ENCODE measurements at places on chromosomes 6 and 20. TPM values are rescaled to one million over a fixed set of nuclear protein-coding genes. Genes with fewer than 3 reads are reported as not detected.

RIMS4 gene
- not detected for polyA plus RNA-seq

CST2 gene
- polyA plus RNA-seq = not detected

PTK6 gene
- not detected for polyA plus RNA-seq

NR2E1 gene
- not detected for polyA plus RNA-seq

CLVS2 gene
- not detected for polyA plus RNA-seq

ANKRD66 gene
- not detected for polyA plus RNA-seq

EFCAB8 gene
- not detected for polyA plus RNA-seq

SOX18 gene
- polyA plus RNA-seq = not detected

PKHD1 gene
- polyA plus RNA-seq = not detected

DNA sequence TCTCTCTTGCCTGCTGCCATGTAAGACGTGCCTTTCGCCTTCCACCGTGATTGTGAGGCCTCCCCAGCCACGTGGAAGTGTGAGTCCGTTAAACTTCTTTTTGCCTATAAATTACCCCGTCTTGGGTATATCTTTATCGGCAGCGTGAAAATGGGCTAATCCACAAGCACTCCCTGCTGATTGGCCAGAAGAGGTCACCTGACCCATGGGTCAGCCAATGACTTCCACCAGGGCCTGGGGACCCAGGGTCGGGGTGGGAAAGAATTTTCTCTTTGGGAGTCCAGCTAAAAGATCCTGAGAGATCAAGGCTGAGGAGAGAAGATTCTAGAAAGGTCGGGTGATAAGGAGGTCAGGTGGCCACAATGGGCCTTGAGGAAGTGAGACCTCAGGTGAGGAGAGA, 17.1 kb downstream of the ZBP1 start:
- DNase-seq = no peak

DNA sequence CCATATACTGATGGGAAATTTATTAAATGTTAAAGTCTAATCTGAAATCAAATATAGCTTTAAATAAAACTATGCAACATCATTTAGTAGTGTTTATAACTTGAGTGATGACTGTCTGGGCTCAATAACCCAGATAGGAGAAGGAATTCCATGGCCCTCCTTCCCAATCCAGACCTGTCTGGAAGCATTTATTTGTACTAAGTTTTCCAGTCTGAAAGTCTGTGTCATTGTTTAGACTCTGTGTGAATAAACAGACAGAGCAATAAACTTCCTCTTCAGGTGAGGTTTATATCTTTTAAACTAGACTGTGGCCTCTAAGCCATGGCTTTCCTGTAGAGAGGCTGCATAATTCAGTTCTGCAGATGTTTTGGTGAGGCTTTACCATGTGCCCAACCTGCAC, 176.4 kb downstream of the SOX4 start:
- no peak for DNase-seq

- no peak for DNase-seq
These were observed 18.2 kb downstream of the RNASET2 start for GRCh38 chr6:166938150-166938549.

DNA sequence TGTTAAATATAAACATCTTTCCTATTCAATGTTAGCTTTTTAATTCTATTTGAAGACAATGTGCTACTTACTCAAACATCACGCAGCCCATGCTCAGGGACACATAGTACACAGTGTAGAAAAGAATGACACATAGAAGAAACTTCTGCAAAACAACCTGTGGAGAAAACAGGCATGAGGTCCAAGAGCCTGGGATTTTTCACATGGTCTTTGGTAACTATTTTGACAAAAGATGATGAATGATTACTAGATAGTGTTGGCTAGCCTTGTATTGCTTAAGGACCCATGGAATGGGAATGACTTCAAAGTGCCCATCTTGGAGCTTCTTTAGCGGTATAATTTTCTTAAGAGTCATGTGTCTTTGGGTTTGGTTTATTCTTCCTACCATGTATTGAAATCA, 15.4 kb downstream of the TMEM244 start:
- no peak for DNase-seq

DNA sequence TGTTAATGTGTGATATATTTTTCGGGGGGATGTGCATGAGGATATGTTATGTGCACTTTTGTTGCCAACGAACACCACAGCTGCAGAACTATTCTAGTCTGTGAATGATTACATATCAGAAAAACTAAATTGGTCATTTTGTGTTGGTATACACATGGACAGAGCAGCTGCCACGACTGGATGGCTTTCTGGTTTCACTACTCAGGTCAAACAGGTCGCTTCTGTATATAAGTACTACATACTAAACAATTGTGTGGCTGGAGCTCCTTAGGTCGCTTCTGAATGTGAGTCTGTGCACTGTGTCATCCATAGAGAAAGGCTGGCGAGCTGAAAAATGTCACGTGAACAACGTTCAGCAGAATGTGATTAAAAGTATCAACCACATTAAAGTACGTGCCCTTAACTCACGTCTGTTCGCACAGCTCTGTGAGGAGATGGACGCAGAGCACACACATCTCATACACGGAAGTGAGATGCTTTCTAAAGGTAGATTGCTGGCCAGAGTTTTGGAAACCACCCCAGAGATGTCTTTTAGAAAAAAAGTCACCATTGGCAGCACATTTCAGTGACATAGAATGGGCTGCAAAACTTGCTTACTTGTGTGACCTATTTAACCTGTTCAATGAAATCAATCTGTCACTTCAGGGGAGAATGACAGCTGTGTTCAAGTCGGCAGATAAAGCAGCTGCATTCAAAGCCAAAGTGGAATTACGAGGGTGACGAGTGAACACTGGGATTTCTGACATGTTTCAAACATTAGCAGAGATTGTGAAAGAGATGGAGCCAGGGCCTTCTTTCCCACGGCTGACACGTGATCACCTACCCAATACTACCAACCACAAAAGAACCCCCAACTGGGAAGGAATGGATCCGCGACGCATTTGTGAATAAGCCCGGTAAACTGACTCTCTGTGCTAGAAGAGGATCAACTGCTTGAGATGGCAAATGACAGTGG, 176.6 kb downstream of the PDE10A start:
- no peak for DNase-seq

DNA sequence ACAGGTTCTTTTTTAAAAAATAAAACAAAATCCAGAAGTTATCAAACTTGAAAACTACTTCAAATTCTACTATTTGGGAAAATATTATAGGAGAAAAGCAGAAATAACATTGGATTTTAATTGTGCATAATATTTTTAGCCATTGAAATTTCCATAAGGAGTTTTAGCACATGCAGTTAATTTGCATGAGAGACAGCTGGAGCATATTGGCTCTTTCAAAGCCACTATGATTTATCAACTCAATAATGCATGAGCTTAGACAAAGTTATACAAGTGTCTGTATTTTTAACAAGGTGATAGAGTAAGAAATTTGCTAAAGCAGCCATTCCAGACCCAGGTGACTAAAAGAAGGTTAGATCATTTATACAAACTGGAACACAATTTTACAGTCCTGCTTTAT, 189.0 kb upstream of the TFAP2D start:
- no peak for DNase-seq

GRCh38 chr6:112338166-112338709, 8.9 kb upstream of the RFPL4B start:
- no peak for DNase-seq

- no peak for DNase-seq
These were observed 25.3 kb downstream of the MOCS1 start for GRCh38 chr6:39908838-39909583.

DNA sequence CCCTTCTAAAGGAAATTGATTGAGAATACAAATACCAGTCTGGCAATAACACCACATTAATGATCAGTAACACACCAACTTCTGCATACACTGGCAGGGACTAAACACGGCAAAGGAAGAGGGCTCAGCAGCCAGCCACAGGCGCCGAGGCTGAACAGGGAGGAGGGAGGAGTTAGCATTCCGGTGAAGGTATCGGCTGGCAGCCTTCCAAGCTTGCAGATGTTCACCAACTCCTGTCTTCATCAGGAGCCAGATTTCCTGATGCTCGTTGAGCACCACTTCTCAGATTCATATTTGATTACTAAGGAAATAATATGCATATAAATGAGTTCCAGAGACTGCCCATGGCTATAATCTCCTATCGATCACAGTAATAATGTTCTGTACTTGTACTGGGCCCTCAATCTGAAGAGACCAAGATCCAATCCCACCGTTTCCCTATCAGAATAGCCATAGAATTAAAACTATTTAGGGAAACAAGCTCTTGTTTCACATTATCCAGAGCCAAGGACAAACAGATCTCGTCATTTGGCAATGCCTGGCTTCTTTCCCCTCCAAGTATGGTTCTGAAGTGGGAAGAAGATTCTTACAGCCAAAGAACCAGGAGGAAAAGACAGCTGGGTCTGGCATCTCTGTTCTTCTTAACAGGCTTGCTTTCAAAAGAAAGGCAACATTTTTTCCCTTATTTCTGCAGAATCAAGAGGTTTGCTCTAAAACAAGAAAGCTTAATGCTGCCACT, 42.2 kb downstream of the GFOD1 start:
- no peak for DNase-seq

- DNase-seq = no peak
These were observed 111.8 kb downstream of the MTHFD1L start for GRCh38 chr6:150977281-150977680.

DNA sequence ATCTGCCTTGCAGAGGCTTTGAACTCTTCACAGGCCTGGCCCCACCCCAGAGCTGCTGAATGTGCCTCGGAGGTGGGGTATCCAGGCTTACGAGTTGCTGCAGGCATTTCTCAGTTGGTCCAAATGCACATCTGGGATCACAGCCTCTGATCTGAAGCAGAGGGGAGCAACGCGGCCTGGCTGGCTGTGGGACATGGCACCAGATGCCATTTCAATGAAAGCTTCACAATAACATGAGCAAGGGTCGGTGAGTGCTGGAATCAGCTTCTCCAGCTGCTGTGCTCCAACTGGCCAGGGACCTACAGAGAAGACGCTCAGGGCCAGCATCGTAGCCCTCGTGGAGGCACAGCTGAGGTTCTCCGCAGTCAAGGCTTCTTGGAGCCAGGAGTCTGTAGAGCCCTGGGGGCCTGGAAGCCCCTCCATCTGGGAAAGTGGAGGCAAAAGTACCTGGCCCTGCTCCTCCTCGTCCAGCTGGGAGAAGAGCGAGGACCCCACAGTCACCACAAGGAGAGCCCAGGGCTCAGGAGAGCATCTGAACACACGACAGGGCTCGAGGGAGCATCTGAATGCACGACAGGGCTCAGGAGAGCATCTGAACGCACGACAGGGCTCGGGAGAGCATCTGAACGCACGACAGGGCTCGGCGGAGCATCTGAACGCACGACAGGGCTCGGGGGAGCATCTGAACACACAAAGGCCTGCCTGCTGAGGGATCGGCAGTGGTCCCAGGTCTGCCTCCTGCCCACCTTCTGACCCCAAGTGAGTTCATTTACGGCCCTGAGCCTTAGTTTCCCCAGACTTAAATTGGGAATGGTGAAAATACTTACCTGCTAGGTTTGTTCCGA, 165.2 kb downstream of the DLL1 start:
- DNase-seq = no peak

- DNase-seq = no peak
These were observed 51.5 kb downstream of the DSTN start for GRCh38 chr20:17621229-17621968.

DNA sequence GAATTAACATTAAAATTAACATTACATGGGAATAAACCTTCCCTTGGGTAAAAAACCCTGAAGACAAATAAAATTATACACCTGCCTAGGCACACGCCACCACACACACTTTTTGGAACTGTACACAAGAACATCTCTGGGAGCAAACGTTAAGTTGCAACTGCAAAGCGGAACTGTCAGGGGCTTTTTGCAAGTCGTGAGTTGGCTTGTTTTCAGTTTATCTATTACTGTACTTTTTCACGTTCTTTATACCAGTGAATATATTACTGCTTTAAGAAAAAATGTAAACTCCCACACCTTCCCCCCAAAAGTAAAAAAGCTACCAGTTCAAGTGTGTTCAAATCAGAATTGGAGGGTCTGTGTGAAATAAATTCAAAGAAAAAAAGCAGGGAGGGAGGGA, 65.5 kb upstream of the NFATC2 start:
- DNase-seq = no peak

DNA sequence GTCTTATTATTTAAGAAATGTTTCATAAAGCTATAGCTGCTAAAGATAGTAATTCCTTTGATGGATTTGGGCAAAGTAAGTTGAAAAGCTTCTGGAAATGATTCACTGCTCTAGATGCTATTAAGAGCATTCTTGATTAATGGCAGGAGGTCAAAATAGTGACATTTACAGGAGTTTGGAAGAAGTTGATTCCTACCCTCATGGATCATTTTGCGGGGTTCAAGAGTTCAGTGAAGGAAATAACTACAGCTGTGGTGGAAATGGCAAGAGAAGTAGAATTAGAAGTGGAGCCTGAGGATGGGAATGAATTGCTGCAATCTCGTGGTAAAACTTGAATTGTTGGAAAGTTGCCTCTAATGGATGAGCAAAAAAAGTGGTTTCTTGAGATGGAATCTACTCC, 316.1 kb downstream of the UTRN start:
- DNase-seq = no peak

DNA sequence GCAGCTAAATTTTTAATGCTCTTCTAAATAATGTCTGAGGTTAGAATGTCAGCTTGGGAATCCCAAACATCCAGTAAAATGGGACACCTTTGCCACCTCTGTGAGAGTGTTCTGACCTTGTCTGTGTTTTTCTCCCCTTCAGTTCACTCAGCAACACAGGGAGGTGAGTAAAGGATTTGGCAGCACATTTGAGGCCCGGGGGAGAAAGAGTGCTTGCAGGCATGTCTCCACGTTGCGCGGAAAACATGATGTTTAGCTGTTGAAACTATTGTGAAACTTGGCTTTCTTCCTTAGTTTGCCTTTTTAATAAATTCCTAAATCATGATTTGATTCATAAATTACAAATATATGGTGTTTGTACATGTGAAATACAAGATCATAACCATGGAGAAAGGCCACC, 707.8 kb upstream of the FLRT3 start:
- no peak for DNase-seq

- no peak for DNase-seq
These were observed 750.4 kb downstream of the TENT5A start for GRCh38 chr6:81002126-81002525.

DNA sequence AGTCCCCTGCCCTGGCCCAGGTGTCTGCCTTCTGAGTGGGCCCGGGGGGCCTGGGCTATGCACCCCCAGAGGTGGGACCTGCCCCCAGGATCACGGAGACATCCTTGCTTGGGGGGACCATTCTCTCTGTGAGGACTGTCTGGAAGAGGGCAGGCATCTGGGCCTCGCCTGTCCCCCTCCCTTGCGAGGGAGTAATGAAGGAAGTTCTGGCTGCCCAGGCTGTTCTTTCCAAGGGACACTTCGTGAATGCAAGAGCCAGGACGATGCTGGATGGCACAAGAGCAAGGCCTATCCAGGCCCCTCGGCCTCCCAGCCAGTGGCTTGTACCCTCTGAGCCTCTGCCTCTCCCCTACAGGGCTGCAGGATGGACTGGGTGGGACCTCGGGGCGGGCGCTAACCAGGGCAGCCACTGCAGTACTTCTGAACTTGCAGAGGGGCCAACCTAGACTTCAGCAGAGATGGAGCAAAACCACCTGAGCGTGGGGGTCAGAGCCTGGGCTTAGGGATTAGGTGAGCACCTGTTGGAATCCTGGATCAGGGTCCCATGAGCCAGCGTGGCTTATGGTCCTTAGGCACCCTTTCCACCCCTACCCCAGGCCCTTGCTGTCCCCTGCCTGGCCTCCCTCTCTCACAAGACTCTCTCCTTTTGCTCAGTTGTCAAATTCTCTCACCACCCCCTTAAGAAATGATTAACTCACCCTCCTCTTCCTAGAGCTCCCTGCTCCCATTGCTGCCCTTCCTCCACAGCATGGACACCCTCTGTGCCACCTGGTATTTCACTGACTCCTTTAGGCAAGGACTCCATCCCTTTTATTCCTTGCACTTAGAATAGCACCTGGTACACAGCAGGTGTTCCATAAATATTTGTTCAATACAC, 53.2 kb downstream of the CTCFL start:
- DNase-seq = no peak
